ENCODE measurements at places on chromosomes 11 and 22.
A peak's percentile ranks its signal among the peaks of the same experiment; 100 is the strongest.

DNA sequence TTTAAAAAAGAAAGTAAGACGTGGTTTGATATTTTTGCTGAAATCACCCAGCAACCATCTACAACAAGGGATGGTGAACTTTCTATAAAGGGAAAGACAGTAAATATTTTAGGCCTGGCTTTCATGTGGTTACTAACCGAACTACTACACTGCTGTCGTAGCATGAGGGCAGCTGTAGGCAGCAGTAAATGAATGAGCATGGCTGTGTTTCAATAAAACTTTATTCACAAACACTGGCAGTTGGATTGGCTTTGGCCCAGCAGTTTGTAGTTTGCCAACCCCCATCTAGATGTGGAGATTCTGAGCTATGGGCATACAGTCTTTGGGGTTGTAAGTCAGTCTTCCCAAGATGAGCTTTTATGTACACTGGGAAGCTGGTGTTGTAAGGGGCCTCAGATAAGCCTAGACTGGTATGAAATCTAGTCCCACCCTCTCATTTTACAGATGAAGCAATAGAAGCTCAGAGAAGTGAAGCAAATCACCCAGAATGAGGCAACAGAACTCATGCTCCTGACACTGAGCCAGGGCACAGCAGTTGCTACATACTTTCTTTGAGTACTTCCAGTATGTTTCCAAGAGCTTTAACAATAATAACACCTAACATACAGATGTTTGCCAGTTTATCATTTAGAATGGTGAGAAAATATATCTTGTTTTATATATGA, 204.4 kb downstream of the ADAMTS15 start:
- peak; percentile 99 for DNase-seq

- DNase-seq: no peak
Measured at GRCh38 chr11:111379602-111380136, 594 bp upstream of the POU2AF1 start.

- peak; percentile 93 for DNase-seq
Measured at GRCh38 chr22:45246060-45246985, 5.6 kb upstream of the KIAA0930 start.

GRCh38 chr11:30587269-30587812, 1.2 kb upstream of the MPPED2 start:
- no peak for DNase-seq

DNA sequence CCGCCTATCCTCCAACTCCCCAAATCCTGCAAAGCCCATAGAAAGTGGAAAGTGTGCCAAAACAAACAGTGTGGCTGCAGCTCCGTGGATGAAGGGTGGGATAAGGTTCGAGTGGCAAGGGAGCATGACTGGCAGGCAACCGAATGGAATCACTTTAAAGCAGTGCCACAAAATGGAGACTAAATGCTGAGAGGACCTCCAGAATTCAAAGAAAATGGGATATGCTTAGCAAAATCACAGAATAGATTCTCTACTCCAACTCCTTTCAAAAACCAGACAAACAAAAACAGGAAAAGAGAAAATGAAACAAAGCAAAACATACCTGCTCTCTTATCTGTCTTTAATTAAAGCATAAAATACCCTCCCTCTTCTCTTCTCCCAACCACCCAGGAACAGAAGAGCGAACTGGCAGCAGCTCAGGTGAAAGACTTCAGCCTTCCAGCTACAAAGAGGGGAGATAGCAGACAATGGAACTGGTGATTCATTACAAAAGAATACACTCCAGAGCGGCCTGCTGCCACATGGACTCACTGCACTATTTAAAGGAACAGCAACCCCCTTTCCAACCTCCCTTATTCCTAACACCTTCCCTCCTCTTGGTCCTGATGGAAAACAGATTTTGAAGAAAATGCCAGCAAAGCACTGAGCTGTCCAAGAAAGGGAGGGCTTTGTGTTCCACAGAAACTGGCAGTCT, 118.5 kb downstream of the APOL5 start:
- peak; percentile 97 for DNase-seq

GRCh38 chr11:83639995-83640758, 354.0 kb upstream of the CCDC90B start:
- DNase-seq: no peak

DNA sequence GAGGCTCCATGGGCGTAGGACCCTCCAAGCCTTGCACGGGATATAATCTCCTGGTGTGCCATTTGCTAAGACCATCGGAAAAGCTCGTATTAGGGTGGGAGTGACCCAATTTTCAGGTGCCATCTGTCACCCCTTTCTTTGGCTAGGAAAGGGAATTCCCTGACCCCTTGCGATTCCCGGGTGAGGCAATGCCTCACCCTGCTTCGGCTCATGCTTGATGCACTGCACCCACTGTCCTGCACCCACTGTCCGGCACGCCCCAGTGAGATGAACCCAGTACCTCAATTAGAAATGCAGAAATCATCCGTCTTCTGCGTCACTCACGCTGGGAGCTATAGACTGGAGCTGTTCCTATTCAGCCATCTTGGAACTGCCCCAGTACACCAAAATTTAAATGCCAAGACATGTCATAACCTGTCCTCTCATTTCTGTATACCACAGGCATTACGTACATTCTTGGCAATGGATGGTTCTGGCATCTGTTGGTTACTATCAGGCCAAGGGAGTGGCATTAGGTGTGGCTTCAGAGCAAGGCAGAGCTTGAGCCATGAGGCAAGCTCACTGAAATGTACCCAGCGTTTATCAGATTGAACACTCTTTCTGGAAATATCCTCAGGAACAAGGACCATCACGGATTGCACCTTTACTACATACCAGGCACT, 95.4 kb upstream of the GALNT18 start:
- DNase-seq: no peak

- DNase-seq: no peak
Measured at GRCh38 chr22:17108256-17109112, 12.7 kb downstream of the TMEM121B start.

GRCh38 chr11:18358646-18359045, 35.7 kb upstream of the LDHA start:
- no peak for DNase-seq

GRCh38 chr11:77569676-77570070, 20.1 kb upstream of the AQP11 start:
- DNase-seq: no peak

- no peak for DNase-seq
Measured at GRCh38 chr11:61545341-61545740, 35.5 kb downstream of the SYT7 start.

DNA sequence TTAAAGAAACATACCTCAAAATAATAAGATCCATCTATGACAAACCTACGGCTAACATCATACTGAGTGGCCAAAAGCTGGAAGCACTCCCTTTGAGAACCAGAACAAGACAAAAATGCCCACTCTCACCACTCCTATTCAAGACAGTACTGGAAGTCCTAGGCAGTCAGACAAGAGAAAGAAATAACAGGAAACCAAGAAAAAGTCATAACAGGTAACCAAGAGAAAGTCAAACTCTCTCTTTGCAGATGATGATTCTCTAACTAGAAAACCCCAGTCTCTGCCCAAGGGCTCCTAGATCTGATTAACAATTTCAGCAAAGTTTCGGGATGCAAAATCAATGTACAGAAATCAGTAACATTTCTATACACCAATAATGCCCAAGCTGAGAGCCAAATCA, 35.6 kb downstream of the TMEM123 start:
- no peak for DNase-seq

DNA sequence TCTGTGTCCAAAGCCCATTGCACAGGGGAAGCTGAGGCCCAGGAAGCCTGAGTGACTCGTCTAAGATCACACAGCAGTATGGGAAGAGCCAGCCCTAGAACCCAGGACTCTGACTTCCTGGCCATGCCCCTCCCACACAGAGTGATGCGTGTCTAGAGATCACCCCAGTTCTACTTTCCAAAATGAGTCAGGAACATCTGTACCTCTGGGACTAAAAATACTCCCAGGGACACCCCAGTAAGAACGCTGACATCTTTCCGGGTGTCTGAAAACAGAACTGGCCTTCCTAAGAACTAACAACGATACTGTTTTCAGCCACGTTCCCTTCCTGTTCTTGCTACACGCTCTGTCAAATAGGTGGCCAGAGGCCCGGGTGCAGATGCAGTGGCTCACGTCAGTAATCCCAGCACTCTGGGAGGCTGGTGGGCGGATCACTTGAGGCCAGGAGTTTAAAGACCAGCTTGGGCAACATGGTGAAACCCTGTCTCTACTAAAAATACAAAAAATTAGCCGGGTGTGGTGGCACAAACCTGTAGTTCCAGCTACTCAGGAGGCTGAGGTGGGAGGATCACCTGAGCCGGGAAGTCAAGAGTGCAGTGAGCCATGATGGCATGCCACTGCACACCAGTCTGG, 21.7 kb upstream of the PDGFB start:
- peak; percentile 31 for DNase-seq

GRCh38 chr22:19909350-19910179, 32.0 kb upstream of the COMT start:
- peak; percentile 85 for DNase-seq

DNA sequence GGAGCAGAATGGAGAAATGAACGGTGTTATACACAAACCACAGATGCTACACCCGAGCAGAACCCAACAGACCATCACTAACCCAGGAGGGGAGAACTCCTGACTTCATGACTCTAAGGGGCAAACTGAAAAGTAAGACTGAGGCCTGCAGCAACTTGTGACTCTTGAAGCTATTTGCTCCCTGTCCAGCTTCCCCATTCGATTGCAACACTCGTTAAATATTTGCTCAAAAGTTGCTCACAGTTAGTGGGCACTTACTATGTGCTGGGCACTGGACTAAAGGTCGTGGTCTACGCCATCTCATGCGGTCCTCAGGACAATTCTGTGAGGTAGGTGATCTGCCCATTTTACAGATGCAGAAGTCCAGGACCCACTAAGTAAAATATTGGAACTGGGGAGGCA, 9.5 kb upstream of the ADA2 start:
- DNase-seq: no peak

- no peak for DNase-seq
Measured at GRCh38 chr11:110389965-110390364, 39.8 kb upstream of the FDX1 start.

DNA sequence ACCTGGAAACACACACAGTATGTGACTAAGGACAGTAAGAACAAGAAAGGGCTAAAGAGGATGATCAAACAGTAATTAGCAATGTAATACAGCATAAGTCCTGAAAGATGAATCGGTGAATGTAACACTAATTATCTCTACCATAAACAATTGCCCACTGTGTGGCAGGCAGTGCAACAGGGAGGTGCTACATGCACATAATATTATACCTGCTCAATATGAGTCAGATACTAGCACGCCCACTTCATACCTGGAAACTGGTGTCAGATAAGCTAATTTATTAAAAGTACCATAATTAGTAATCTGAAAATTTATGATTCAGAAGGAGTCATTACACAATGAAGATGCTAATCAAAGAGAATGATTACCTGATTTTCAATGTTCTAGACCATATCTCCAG, 14.9 kb downstream of the CASP12 start:
- no peak for DNase-seq

DNA sequence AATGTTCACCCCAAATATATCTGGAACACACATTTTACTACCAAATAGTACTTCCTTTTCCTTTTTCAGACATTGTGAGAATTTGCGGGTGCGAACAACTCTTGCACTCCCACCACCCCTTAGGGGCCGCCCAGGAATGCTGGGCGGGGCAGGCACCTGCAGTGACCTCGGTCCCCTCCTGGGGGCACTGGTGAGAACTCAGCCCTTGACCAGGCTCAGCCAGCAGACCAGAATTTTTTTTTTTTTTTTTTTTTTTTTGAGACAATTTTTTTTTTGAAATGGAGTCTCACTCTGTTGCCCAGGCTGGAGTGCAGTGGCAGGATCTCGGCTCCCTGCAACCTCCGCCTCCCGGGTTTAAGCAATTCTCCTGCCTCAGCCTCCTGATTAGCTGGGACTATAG, 75.8 kb downstream of the ARHGAP8 start:
- DNase-seq: no peak

GRCh38 chr22:40422558-40423309, 52.3 kb downstream of the SGSM3 start:
- DNase-seq: no peak

DNA sequence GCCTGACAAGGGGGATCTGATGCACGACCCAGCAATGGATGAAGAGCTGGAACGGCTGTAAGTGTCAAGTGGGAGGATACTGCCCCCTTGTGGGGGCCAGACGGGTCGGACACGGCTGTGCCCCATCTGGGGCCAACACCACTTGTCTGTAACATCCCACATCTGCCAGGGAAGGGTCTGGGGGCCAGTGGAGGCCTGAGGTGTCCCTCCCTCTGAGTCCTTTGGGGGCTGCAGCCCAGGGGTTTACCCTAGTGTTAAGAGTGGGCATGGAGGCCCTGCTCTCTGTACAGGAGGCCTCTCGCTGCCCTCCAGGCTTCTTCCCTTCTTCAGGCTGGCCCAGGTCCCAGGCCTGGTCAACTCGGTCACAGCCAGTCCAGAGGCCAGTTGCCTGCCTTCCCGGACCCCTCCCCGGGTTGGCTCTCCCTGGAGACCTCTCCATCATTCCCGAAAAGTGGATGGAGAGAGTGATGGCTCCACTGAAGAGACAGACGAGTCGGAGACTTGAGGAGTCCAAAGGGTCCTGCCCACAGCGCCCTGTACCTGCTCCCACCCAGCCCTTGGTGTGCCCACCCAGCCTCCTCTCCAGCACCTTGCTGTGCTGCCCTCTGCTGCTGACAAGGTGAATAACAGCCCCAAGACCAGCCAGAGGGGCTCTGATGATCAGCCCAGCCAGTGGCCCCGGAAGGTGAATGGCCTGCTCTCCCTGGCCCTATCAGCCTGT, 15.4 kb downstream of the ARFGAP2 start:
- DNase-seq: peak; percentile 75

- no peak for DNase-seq
Measured at GRCh38 chr11:8094656-8095055, 13.6 kb downstream of the TUB start.

- DNase-seq: no peak
Measured at GRCh38 chr11:27443227-27443626, 29.4 kb downstream of the LGR4 start.

DNA sequence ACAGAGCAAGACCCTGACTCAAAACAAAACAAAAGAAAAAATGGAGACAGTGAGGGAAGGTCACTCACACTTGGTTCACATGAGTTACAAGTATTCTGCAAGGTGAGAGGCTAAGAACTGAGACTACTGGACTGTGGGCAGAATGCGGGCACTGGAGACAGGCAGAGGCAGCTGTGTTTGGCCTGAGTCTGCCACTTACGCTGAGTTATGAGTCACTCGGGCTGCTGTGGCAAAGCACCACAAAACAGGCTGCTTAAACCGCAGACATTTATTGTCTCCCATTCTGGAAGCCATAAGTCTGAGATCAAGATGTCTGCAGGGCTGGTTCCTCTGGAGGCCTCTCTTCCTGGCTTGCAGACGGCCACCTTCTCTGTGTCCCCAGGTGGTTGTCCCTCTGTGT, 122.8 kb downstream of the SHANK2 start:
- no peak for DNase-seq

- peak; percentile 30 for DNase-seq
Measured at GRCh38 chr22:30890686-30891442, 77.7 kb downstream of the MORC2 start.

GRCh38 chr22:20021196-20022181, 579 bp downstream of the TANGO2 start:
- DNase-seq: peak; percentile 69

GRCh38 chr11:64799623-64800302, 3.3 kb downstream of the MAP4K2 start:
- no peak for DNase-seq

GRCh38 chr22:22408731-22409696, 99.5 kb downstream of the ZNF280B start:
- peak; percentile 16 for DNase-seq
